Tibial artery (tissue), 4 donors: ENCODE measurements at places on chromosomes 2 and 18.

GRCh38 chr2:62526531-62527381, 20.8 kb upstream of the TMEM17 start:
- no peak for DNase-seq

GRCh38 chr18:44423814-44424644, 256.7 kb upstream of the SETBP1 start:
- no peak for DNase-seq

GRCh38 chr2:164706522-164706921, 85.2 kb upstream of the GRB14 start:
- DNase-seq = no peak

DNA sequence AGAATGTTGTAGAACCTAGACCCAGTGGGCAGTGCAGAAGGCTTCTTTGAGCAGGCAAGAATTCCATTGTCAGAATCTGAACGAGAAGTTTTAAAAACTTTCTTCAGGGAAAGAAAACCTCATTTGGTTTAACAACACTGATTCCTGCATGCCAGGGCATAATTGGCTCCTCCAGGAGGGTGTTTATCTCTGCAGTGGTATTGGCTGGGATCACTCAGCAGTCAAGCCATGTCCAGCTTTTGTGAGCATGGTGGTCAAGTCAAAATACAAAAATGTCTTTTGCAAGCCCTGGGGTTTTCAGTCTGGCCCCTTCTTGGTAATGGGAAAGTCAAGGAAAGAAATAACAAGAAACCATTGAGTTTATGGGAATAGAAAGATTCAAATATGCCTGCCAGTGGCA, 28.3 kb downstream of the FHOD3 start:
- DNase-seq = no peak

DNA sequence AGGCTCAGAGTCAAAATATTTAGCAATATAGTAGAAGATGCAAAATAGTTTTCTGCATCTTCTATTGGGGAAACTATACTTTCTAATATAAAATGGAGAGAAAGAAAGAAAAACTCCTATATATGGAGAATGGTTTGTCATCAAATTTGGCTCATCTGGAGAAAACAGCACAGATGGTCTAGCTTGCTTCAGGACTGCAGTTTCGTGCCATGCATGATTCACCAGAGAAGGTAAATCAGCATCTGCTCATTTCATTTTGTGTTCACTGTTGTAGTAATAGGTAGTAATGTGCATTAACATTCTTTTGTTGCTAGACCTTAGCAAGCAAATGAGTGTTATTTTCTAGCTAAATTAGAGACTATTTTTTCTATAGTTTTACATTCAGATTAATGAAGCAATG, 179.0 kb downstream of the ASXL3 start:
- no peak for DNase-seq

GRCh38 chr2:201996006-201996405, 37.6 kb upstream of the FZD7 start:
- DNase-seq = no peak

DNA sequence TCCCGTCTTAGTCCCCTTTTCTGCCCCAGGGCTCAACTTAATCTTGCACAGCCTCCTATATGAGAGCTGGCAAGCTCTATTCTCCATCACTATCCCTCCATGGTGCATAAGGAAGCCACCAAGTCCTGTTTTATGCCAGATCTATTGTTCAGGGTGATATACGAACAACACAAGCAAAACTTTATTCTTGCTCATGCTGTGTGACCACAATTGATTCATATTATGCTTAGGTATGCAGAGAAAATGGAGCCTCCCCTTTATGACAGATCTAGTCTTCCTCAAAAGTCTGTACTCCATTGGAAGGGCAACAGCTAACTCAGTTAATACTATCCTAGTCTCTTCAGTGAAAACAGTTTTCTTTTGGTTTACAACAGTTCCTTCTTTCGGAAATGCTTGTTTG, 94.0 kb upstream of the STON1 start:
- no peak for DNase-seq
